NCI-H526 treated with DMSO at 0.1 percent for 48 hours (cell line): ENCODE measurements at places on chromosomes 2 and 18.

GRCh38 chr2:197885587-197885986 is 81.2 kb downstream of the PLCL1 start:
- DNase-seq, result no peak

DNA sequence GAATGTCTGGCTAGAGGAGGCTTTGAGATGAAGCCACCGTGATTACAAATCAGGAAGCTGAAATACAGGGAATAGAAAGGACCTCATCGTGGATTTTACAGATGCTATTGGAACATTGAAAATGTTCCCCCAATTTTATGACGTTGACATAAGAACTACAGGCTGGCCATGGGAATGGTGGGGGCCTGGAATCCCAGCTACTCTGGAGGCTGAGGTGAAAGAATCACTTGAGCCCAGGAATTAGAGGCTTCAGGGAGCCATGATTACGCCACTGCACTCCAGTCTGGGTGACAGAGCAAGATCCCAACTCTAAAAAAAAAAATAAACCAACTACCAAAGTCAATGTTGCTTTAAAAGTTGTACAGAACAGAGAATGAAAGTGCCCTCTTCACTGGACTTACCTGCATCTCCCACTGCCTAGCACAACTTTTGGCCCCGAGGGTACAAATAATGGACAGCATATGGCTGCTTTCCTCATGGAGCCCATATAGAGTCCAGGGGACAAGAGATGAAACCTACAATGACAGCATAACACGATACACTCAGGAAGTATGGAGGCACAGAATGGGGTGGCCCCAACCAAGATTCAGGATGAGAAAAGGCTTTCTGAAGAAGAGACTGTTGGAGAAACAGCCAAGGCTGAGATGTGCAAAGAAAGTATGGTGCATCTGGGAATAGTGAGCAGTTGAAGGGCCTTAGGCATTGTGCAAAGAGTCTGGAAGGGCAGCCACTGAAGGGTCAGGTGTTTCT is 254.8 kb downstream of the MYCN start:
- no peak for DNase-seq

DNA sequence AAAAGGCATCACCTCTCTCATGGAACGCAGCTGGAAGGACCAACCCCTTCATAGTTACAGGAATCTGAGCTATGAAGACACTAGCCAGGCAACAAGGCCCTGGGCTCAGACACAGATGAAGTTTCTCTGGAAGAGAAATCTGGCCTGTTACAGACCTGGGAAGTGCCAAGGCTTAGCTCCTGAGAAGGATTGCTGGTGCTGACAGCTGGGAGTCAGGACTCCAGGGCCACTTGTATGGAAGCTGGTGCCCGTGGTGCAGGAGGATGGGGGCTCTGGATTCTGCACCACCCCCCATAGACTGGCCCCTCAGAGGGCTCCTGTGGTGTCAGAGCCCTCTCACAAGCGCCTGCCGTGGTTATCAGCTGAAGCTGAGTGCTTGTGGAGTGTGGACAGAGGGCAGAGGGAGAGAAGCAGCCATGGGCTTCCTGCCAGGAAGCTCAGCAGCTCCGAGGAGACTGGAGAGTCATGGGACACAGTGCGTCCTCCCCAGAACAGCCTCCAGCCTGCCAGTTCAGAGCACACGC is 87.3 kb upstream of the LCLAT1 start:
- DNase-seq, result no peak

- DNase-seq, result no peak
Observed at GRCh38 chr2:169739351-169739750, 5.7 kb downstream of the KLHL23 start.

DNA sequence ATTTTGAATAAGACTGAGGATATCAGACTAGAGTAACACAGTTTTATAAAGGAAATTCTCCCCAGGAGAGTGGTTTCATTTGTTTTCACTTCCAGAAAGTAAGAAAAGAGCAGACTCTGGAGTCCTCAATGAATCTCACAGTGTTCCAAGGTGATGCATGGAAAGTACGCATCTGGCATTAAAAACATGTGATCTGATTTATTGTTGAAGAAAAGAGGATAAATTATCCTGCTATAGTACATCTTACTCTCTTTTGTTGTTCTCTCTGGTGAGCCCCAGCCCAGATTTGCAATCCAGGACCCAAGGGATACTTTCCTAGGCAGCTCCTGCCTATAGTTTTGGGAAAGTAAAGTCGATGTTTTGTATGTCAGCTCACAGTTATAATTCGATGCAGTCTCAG is 285.9 kb downstream of the CTNNA2 start:
- no peak for DNase-seq
